ENCODE measurements at places on chromosomes 6 and 20. TPM values are rescaled to one million over a fixed set of nuclear protein-coding genes. Genes with fewer than 3 reads are reported as not detected.

GRCh38 chr6:157110607-157111006 lies 212.7 kb downstream of the TMEM242 start:
- peaks cover 9% of the 10 kb centered on the region for H3K36me3 ChIP-seq
- H3K4me3 ChIP-seq: no peak overlapping the region
- no peak overlapping the region for H3K27ac ChIP-seq
- H3K4me1 ChIP-seq: peaks cover 43% of the 10 kb centered on the region
- no peaks in the 10 kb centered on the region for H3K27me3 ChIP-seq

DNA sequence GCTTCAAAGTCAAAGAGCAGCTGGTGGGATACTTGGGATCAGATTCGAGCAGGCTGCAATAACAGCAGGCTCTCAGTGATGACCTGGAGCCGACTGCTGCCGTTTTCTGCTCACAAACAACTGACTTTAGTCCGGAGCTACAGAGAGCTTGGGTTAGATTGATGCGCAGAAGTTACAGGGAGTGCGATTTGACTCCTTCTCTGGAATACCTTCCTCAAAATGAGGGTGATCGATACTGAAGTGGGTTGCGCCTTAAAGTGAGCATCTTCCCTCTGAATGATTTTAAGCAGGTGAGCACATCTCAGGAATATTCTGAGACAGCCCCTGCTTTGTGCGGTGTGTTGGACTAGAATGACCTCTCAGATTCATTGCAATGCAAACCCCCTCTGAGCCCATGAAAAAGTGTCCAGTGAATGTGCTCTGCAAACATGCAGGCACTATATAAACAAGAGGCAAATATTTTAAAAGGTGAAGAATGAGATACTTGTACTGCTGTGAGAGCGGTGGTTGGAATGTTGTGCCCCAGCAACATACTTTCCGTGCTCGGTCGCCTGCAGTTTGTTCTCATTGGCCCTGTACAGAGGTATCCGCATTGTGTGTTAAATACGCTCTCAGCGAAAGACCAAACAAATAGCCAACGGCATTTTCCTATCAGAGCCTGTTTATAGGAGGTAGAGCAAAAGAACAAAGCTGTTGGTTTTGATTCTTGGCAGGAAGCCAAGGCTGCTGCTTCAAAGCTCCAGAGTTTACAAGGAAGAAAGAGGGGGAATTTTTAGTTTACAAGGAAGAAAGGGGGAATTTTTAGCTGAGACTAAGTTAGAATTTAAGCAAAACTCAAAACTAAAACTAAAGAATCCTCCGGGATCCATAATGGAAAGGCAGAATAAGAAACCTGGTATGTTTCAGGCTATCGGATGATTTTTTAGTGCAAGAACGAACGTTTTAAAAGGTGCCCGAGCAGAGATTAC lies 67.7 kb downstream of the PHACTR2 start:
- H3K4me3 ChIP-seq: peak overlapping the region; percentile 28
- H3K27ac ChIP-seq: peak overlapping the region; percentile 82
- no peaks in the 10 kb centered on the region for H3K36me3 ChIP-seq
- H3K4me1 ChIP-seq: peaks cover 52% of the 10 kb centered on the region
- H3K27me3 ChIP-seq: no peaks in the 10 kb centered on the region
- peak; percentile 90 for DNase-seq

- H3K4me3 ChIP-seq: no peak overlapping the region
- no peak overlapping the region for H3K27ac ChIP-seq
- H3K4me1 ChIP-seq: no peaks in the 10 kb centered on the region
- peaks cover 81% of the 10 kb centered on the region for H3K36me3 ChIP-seq
Measured at GRCh38 chr6:170402318-170403040, 95.9 kb downstream of the FAM120B start.

Gene ADAM33
- 143 TPM for total RNA-seq

Gene TBXT
- not detected for total RNA-seq

DNA sequence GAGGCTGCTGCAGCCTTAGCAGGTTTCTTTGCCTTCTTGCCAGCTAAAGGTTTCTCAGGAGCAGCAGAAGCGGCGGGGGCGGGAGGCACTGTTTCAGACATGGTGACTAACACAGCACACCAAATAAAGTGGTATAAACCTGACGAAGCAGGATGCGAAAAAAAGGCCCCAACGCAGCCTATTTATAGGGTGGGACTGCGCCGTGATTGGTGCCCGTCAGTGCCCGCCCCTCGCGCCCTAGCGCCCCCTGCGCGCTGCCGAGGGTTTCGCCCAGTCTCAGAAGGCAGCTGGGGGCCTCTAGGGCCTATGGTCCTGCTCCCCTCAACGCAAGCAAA lies 55.0 kb downstream of the TRIM38 start:
- H3K36me3 ChIP-seq: no peaks in the 10 kb centered on the region
- H3K4me1 ChIP-seq: peaks cover 40% of the 10 kb centered on the region
- peak overlapping the region; percentile 77 for H3K27ac ChIP-seq
- H3K27me3 ChIP-seq: no peaks in the 10 kb centered on the region
- peak; percentile 56 for DNase-seq
- peak overlapping the region; percentile 37 for H3K4me3 ChIP-seq

DNA sequence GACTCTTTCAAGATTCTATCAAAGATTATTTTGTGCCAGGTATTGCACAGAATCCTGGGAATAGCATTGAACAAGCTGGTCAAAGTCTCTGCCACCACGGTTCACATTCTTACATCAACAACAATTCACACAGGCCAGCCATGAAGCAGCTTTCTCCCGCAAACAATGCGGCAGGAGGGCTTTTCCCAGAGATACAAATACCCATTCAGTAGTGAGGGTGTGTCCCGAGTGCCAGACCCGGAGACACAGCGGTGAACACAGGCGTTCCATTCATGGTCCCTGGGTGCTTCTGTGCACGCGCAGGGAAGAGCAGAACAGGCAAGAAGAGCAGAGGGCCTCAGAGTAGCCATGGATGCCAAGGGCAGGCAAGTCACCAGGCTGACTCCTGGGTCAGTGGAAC lies 83.3 kb upstream of the PDE10A start:
- H3K4me3 ChIP-seq: no peak overlapping the region
- H3K4me1 ChIP-seq: no peaks in the 10 kb centered on the region
- no peak for DNase-seq
- H3K27me3 ChIP-seq: no peaks in the 10 kb centered on the region
- H3K36me3 ChIP-seq: no peaks in the 10 kb centered on the region

GRCh38 chr6:161660666-161661571 lies 387.1 kb upstream of the AGPAT4 start:
- H3K27me3 ChIP-seq: no peaks in the 10 kb centered on the region
- no peak overlapping the region for H3K27ac ChIP-seq
- H3K36me3 ChIP-seq: no peaks in the 10 kb centered on the region
- DNase-seq: no peak

Gene IMPG1
- not detected for total RNA-seq

GRCh38 chr20:63112491-63113219 lies 103.3 kb downstream of the YTHDF1 start:
- H3K27me3 ChIP-seq: peaks cover 3% of the 10 kb centered on the region
- no peaks in the 10 kb centered on the region for H3K4me1 ChIP-seq
- H3K36me3 ChIP-seq: no peaks in the 10 kb centered on the region
- no peak for DNase-seq
- H3K27ac ChIP-seq: no peak overlapping the region
- no peak overlapping the region for H3K4me3 ChIP-seq

GRCh38 chr6:85544776-85545175 lies 48.9 kb downstream of the SNX14 start:
- no peak for DNase-seq
- H3K27me3 ChIP-seq: no peaks in the 10 kb centered on the region
- H3K36me3 ChIP-seq: peaks cover 86% of the 10 kb centered on the region
- no peak overlapping the region for H3K27ac ChIP-seq

GRCh38 chr6:4460586-4461475 lies 315.4 kb upstream of the CDYL start:
- no peaks in the 10 kb centered on the region for H3K27me3 ChIP-seq
- H3K27ac ChIP-seq: peak overlapping the region; percentile 49
- peak; percentile 29 for DNase-seq
- H3K4me1 ChIP-seq: peaks cover 6% of the 10 kb centered on the region
- no peak overlapping the region for H3K4me3 ChIP-seq

GRCh38 chr6:21846541-21847451 lies 253.2 kb downstream of the SOX4 start:
- H3K27me3 ChIP-seq: no peaks in the 10 kb centered on the region
- H3K36me3 ChIP-seq: no peaks in the 10 kb centered on the region
- DNase-seq: no peak
- H3K4me3 ChIP-seq: no peak overlapping the region
- H3K27ac ChIP-seq: no peak overlapping the region

- H3K27ac ChIP-seq: no peak overlapping the region
- peak; percentile 68 for DNase-seq
- no peaks in the 10 kb centered on the region for H3K36me3 ChIP-seq
Measured at GRCh38 chr6:47302043-47302442, 7.7 kb downstream of the TNFRSF21 start.

Gene DEFB126
- total RNA-seq: not detected

Data from stomach (tissue), 19 donors.